Non-pigmented ciliary epithelial cell (primary cell): ENCODE measurements at places on chromosomes 12 and 14.

GRCh38 chr12:48067250-48067938 lies 38.5 kb downstream of the SENP1 start:
- no peak for DNase-seq

- DNase-seq = no peak
Measured at GRCh38 chr14:50383618-50384225, 13.0 kb downstream of the CDKL1 start.

DNA sequence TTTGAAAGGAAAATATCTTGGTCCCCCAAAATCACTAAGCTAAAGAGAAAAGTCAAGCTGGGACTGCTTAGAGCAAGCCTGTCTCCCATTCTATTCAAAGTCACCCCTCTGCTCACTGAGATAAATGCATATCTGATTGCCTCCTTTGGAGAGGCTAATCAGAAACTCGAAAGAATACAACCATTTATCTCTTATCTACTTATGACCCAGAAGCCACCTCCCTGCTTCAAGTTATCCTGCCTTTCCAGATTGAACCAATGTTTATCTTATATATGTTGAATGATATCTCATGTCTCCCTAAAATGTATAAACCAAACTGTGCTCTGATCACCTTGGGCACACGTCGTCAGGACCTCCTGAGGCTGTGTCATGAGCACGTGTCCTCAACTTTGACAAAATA lies 14.6 kb upstream of the CCDC196 start:
- no peak for DNase-seq

DNA sequence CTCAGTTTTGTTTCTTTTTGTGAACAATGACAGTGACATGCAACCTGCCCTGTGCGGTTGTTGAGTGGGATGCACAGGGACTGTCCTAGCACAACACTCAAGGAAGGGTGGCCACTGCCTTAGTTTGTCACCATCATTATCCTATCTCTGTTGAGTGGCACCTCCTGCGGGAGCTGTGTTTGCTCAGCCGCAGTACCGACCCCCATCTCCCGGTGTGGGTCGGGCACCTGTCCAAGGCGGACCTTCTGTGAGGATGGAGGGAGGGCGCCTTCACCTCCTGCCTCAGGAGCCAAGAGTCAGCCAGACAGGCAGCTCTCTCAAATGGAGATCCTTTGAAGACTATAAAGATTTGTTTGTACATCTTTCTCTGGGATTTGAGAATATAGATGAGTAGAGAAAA lies 142.1 kb downstream of the TSPAN9 start:
- no peak for DNase-seq

- DNase-seq = no peak
Measured at GRCh38 chr12:88946372-88946997, 366.2 kb upstream of the KITLG start.

- DNase-seq = no peak
Measured at GRCh38 chr12:122917507-122918121, 21.7 kb upstream of the VPS37B start.

GRCh38 chr12:118521036-118521370 lies 144.6 kb downstream of the SUDS3 start:
- no peak for DNase-seq

GRCh38 chr12:102496591-102496990 lies 16.2 kb upstream of the IGF1 start:
- no peak for DNase-seq

DNA sequence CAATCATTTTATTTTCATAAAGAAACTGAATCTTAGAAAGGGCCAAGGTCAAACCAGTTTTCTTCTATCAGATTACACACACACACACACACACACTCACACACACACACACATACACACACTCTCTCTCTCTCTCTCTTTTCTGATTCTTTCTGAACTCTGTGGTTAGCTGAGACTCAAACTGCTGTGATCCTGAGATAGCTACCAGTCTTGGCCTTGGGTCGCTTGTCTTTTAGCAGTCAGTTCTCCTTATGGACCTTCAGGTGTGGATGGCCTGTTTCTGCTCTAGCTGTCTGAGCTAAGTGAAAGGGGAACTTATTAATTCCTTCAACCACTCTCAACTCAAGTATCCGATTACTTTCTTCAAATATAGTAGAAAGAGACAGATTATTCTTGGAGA lies 145.1 kb downstream of the GRIP1 start:
- DNase-seq = no peak

DNA sequence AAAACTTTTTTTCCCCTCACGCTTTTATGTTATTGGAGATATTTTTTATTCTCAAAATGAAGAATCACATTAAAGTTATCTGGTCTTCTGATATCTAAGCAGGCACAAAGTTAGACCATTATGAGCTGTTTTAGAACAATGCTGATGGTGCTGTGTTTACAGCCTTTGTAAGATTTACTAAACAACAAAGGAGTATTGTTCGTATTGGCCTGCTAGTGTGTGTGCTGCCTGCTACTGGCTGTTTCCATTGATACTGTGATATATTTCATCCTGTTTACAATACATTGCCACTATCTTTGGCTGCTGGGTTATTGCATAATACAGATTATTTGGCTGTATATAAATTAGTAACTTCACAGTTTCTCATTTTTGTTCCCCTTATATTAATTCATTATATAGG lies 220.8 kb downstream of the ITPR2 start:
- no peak for DNase-seq

GRCh38 chr12:113087193-113087592 lies 30.7 kb downstream of the DTX1 start:
- no peak for DNase-seq

DNA sequence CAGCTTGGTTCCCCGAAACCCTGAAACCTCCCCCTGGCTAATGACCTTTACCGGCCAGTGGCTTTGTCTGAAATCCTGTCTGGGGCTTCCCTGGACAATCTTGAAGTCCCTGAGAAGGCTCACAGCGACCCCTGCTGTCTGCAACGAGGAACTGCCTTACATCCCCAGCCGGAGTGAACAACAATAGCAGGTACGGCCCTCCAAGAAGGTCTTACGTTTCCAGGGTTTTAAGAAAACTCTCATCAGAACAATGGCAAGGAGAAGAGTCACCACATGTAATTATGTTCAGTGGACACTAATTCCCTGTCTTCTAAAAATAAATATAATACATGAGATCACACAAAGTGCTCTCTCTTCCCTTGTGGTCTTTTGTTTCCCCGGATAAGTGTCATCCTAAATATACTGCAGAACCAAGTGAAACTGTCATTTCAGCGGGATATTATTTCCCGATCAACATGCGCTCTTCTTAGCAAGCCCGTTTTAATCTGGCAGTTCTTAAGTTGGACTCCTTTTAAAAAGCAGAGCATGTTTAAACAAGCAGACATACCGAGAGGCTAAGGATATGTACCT lies 53.3 kb downstream of the RBM19 start:
- DNase-seq = peak; percentile 23

GRCh38 chr14:21995332-21995731 lies 321.7 kb upstream of the OR4E1 start:
- no peak for DNase-seq

- no peak for DNase-seq
Measured at GRCh38 chr14:63713058-63713457, 14.8 kb downstream of the SGPP1 start.

DNA sequence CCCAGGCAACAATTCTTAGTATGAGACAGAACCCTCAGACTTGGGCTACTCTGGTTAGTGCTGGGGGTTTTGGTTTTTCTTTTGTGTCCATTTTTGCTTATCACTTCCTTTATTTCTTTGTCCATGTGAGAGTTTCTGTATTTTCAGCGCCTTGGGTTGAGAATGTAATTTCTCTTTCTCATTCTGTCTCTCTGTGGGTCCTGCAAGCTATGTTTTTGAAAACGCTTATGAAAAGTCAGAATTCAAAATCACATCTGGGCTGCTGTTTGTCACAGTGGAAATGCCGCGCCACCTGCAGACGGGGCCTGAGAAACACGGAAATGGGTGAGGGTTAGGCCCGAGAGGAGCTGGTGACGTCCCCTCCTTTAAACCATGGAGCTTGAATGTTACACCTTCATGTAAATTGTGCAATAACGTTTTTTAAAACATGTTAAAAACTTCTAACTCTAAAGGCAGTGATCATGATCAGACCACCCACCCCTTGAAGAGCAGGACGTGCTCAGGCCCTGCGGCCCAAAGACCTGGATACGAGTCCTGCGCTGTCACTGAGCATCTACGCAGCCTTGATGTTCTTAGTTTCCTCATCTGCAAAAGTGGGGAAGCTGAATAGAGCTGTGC lies 26.1 kb downstream of the JDP2 start:
- no peak for DNase-seq

DNA sequence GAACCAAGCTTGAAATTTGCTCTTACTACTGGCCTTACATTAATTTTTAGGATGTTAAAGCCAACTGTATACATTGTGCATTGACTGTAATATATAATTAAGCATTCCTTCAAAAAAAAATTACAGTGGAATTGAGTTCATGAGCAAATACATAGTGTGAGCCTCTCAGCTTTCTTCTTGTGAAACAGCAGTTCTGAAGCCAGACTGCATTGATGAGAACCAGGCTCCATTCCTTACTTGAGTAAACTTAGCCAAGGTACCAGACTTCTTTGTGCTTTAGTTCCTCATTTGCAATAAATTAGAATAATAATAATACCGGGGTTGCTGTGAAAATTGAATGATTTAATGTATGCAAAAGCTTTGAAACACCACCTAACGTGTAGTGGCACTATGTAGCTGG lies 169.5 kb downstream of the ANO4 start:
- DNase-seq = no peak

DNA sequence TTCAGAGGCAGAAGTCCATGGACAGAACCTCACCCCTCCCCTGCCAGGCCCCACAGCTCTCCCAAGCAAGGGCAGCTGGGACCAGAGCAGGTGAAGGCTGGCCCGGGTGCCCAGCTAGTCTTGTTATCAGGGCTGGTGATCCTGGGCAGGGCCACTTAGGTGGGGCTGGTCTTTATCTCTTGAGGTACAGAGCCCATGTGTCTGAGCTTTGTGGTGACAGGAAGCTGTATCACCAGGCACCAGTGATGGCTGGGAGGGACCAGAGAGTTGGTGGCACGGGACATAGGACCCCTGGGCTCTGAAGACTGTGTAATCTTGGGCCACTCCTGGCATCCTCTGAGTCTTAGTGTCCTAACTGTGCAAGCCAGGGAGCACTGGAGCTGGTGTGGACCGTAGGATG lies 12.8 kb upstream of the HPD start:
- DNase-seq = no peak

DNA sequence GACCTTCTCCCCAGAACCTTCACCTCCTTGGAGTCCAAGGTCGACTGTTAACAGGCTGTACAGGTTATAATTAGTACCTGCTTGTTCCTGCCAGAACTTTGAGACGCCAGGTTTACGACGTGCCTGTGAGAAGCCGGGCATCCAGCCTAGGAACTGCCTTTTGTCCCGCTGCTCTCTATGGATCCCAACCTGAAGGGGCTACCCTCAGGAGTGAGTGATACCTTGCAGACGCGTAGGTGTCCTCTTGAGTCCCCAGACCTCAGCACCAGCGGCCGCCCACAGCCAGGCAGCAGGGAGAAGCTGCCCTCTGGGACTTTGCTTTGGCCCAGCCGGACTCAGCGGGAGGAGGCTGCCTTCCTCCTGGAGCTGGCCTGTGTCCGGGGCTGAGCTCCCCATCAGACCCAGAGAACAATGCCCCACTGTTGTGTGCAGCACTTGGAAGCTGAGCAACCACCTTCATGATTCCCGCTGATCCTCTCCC lies 16.2 kb downstream of the SYNE3 start:
- DNase-seq = no peak

GRCh38 chr14:61455351-61455750 lies 134.0 kb downstream of the PRKCH start:
- DNase-seq = no peak

DNA sequence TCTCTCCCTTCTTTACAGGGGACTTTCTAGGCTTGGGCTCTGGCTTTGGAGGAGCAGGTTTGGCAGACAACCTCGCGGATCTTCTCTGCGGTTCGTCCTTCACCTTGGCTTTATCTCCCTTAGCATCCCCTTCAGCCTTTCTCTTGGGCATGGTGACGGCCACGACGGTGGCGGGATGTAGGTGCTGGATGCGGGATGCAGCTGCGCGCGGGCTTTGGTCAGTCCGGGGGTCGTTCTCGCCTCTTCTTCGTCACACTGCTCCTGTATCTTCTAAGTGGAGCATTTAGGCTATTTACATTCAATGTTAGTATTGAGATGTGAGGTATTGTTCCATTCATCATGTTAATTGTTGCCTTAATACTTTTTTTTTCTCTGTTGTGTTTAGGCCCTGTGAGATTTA lies 217.2 kb upstream of the STXBP6 start:
- no peak for DNase-seq

DNA sequence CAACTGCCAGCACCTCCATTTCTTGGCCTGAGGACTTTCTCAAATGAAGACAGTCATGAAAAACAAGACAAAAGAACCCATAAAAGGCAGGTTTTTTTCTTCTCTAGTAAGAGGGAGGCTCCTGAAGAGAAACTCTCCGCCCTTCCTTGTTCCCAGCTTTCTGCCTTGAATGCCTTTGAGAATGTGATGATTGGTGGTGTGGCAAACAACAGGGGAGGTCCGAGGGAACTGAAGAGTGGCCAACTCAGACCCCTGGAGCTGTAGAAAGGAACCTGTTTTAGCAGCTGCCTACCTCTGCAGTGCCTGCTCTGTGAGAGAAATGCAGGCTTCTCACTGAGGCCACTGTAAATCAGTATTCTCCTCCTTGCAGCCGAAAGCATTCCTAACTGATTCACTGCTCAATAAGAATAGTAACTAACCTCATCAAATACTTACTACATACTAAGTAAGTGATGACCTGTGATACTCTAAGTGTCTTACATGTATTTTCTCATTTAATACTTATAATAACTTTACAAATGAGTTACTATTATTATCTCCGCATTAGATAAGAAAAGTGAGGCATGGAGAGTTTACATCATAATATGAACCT lies 16.7 kb upstream of the ERC1 start:
- no peak for DNase-seq

- no peak for DNase-seq
Measured at GRCh38 chr14:82067221-82067875, 533.7 kb upstream of the SEL1L start.

DNA sequence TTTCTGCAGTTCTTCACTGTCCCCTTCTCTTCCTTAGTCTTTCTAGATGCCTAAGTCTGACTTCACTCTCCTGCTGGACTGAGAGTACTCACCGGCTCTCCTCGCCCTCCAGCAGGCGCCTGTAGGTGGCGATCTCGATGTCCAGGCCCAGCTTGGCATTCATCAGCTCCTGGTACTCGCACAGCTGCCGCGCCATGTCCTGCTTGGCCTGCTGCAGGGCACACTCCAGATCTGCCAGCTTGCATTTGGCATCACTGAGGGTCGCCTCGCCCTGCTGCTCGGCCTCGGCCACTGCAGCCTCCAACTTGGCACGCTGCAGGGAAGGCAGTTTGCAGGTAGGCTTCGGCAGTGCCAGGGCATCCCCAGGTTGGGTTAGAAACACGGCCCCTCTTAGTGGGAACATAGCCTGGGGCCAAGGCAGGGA lies 5.2 kb downstream of the KRT84 start:
- DNase-seq = no peak

GRCh38 chr12:106498056-106498455 lies 84.7 kb upstream of the RFX4 start:
- DNase-seq = no peak

- DNase-seq = no peak
Measured at GRCh38 chr12:94807951-94808350, 157.6 kb upstream of the TMCC3 start.

- no peak for DNase-seq
Measured at GRCh38 chr12:41103614-41104013, 84.5 kb upstream of the PDZRN4 start.
